Body of pancreas (tissue), 4 donors: ENCODE measurements at places on chromosomes 7 and 10. TPM values are rescaled to one million over a fixed set of nuclear protein-coding genes. Genes with fewer than 3 reads are reported as not detected.

DNA sequence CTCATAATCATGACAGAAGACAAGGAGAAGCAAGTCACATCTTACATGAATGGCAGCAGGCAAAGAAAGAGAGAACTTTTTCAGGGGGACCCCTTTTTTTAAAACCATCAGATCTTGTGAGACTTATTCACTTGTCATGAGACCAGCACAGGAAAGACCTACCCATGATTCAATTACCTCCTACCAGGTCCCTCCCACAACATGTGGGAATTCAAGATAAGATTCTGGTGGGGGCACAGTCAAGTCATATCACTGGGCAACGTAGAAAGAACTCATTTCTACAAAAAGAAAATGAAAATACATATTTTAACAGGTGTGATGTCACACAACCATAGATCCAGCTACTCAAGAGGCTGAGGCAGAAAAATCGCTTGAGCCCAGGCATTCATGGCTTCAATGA is 304.1 kb downstream of the IPMK start:
- DNase-seq, result no peak

FAM20C gene
- total RNA-seq, result 12.7 TPM

- no peak for DNase-seq
Measured at GRCh38 chr10:46018453-46019176, 11.8 kb downstream of the NCOA4 start.

DNA sequence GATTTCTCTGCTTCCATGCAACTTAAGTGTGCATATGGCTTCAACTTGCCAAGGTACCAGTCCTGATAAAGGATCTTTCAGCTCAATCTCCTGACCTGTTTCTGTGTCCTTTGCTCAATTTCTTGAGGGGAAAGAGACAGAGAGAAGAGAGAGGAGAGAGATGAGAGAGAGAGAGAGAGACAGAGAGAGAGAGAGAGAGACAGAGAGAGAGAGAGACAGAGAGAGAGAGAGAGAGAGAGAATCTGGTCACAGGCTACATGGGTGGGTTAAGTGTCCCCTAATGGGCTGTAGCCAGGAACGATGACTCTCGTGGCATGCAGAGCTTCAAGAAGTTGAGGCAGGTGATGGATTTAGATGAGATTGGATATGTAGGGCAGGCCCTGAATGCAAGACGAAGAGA is 335.2 kb upstream of the PRKCQ start:
- DNase-seq, result no peak

DNA sequence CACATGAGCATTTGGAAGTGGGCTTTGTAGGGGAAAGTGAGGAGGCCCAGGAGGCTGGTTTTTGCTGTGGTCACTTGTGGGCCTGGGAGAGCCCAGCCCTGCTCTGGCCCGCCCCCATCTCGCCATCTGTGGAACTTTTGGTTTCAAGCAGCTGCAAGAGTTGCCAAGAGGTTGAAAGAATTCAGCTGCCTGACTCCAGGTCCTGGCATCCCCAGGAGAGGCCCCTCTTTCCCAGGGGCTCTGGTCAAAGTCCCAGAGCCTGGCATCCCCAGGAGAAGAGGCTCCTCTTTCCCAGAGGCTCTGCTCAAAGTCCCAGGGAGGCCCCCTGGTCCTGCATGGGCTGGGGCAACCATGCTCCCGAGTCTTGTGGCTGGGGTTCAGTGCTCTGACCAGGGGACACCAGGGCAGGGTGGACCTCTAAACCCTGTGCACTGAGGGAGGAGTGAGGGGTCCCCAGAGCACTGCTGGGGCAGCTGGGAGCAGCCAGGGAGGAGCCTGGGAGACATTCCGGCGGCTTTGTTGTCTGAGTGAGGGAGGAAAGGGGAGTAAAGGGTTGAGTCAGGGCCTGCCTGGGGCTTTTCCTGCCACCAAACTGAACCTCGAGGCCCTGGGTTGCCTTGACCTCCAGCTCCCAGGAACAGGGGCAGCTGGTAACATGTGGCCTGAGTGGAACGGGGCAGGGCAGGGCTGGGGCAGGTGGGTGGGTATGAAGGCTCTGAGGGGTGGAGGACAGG is 27.7 kb upstream of the CSGALNACT2 start:
- no peak for DNase-seq

- no peak for DNase-seq
Measured at GRCh38 chr7:96998333-96998732, 7.0 kb upstream of the DLX6 start.

DNA sequence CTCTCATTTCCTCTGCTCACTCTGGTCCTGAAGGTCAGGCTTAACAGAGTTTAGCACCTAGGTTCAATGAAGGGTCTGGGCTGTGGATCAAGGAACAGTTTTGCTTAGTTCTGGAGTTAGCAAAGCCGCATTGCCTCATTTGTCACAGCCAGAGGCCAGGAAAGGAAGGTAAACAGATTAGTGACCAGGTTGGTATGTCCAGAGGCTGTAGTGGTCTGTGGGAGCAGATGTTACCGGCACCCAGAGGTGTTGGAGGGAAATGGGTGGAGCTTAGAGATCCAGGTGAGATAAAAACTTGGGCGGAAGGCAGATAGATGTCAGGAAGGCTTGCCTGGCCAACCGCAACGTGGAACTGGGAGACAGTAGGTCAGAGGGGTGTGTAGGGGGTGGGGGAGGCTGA is 36.6 kb upstream of the ZMIZ2 start:
- peak; percentile 22 for DNase-seq

GRCh38 chr7:28165961-28166955 is 14.3 kb downstream of the JAZF1 start:
- no peak for DNase-seq

GNGT1 gene
- total RNA-seq, result not detected

- DNase-seq, result no peak
Measured at GRCh38 chr7:2984091-2984490, 59.6 kb downstream of the CARD11 start.

GRCh38 chr7:12765431-12766100 is 78.1 kb downstream of the ARL4A start:
- DNase-seq, result no peak

WEE2 gene
- total RNA-seq, result not detected

DNA sequence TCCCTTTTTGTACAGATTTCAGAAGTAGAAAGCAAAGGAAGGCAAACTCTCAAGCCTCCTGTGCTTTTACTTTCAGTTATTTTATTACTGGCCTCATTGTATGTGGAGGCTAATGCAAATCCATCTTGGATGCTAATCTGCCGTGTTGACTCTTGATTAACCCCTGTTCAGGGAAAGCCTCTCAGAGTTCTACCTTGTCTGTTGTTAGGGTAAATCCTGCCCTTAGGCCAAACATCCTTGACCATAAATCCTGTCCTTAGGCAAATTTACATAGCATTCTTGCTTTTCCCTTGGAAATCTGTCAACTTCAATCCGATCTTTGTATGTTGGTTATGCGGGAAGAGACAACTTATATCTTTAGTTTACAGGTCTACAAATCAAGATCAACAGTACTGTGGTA is 709.9 kb upstream of the LRRTM3 start:
- DNase-seq, result no peak

CTNNA3 gene
- under 0.01 TPM for total RNA-seq

GRCh38 chr10:119090968-119091367 is 10.4 kb upstream of the EIF3A start:
- DNase-seq, result no peak

GRM3 gene
- total RNA-seq, result not detected

DNA sequence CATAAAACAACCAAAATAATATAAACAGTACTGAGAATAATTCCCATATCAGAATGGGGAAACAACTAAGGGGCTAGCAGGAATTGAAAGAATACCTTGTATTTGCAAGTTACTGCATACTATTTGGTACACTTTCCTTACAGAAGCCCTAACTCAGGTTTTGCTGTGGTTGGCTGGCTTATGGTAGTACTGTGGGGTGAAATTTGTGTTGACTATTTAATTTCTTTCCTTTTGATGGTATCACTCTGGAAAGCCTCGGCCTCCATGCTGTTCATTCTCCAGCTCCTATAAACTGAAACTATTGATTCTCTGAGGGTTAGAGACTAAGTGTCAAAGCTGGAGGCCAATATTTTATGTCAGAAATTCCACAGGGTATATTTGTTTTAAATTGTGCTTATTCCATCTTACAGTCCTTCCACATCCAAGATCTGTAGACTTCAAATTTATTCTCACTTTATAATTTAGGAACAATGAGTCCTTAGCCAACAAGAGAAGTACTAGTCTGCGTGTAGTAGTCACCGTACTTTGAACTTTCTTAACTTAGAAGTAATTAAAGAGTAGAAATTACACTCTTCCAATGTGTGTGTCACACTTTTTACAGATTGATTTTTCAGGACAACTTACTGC is 13.4 kb downstream of the SKIDA1 start:
- no peak for DNase-seq

DNA sequence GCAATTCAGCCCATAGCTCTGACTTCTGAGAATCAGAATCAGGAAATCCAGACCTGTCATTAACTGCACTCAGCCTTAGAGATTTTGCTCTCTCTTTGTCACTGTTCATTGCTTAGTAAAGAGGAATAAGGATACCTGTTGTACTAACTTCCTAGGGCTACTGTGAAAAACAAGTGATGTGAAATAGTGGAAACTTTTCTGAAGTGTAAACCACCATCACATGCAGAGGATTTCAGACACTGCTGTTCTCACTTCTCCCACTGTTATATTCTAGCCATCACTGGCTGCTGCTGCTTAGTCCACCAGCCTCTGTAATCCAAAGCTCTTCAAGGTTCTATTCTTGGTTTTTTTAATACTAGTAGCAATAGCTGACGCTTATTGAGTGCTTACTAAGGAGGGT is 129.6 kb upstream of the CCDC6 start:
- DNase-seq, result no peak

TEX36 gene
- total RNA-seq, result not detected
